ENCODE measurements at places on chromosomes 16 and 17.

- no peak for DNase-seq
Observed at GRCh38 chr17:3400055-3400454, 1.8 kb upstream of the OR1E1 start.

DNA sequence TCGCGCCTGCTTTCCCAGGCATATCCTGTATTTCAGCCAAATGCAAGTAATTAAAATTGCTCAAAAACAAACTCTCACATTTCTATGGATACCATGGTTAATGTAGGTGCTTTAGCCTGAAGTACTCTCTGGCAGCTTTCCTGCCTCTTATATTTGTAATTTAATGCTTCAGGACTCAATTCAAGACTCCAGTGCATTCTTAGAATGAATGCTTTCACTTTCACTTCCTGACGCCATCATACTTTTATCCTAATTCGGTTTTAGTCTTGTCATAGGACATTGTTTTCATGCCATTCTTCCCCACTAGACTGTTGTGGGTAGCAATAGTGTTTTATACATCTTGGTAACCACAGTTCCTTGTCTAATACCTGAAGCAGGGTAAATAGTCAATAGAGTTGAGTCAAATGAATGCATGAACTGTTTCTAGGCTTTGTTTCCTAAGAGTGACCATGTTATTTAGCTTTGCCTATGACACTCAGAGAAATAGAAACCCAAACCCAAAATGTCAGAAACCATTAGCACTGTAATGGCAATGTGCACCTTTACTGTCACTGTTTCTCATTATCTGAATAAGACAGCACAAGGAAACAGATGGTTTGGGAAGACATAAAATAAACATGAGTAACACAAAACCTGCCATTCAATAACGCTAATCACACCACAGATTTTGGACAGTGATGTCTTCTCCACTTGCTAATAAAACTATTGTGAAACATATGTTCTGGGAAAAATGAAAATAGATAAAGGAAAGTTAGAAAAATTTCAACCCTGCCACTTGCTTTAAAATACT, 705.5 kb downstream of the CDH11 start:
- DNase-seq = no peak

DNA sequence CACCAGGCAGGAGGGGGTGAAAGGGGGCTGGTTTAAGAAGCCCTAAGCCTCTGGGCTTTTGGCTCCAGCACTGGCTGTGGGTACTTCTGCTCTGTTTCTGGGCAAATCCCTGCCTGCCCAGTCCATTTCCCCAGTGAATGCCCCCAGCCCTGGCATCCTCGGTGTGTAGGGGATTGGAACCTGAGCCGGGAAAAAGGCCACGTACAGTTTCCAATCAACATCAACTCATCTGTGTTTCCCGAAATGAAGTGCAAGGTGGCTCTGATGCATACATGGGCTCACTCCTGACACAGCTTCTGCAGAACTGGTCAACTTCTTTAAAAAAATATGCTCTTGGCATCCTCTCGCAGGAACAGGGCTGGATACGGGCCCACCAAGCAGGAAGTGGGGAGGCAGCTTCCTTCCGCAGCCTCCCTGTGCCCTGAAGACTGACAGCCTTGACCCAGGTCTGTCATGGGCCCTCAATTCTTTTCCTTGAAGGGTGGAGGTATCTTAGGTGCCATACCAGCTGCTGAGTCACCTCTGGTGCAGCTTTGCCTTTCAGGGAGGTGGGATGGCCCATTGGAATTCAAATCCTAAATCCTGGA, 73.3 kb downstream of the N4BP1 start:
- no peak for DNase-seq

DNA sequence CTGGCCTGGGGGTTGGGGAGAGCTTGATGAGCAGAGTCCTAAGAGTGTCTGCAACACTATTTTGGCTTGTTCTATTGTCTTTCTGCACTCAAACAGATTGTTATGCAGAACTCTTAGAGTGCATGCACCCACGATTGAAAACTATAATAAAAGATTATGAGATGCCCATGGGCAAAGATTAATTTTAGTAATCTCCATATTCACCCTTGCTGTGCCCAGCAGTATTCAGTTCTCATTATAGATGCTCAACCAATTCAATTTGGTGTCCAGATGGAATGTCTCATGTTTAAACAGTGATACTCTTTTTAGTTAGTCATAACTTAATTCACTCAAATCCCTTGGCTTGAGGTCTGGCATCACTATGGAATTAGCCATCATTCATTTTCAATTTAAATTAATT, 952.5 kb downstream of the CDH8 start:
- no peak for DNase-seq

DNA sequence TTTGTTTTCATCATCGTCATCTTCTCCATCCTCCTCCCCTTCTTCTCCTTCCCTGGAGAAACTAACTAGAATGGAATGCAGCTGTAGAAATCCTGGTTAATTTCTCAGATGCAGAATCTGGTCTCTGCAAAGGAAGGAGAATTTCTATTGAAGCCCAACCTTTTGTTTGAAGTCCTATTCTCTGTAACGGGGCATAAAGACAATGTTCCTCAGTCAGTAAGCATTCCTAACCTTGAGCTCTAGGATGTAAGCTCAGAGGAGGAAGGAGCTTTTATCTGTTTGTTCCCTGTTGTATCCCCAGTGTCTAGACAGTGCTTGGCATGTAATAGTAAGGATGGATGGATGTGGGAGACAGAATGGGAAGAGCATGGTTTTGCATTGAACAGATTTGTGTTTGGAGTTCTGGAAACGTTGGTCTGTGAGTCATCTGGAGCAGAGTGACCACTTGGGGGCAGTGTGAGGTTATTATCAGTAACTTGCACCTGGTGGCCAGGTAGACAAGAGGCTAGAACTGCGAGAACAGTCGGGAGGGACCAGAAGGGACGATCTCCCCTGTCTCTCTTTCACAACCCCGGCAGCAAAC, 363.7 kb downstream of the SNX29 start:
- DNase-seq = no peak

- DNase-seq = no peak
Observed at GRCh38 chr17:18182110-18182977, 1.3 kb upstream of the ALKBH5 start.

DNA sequence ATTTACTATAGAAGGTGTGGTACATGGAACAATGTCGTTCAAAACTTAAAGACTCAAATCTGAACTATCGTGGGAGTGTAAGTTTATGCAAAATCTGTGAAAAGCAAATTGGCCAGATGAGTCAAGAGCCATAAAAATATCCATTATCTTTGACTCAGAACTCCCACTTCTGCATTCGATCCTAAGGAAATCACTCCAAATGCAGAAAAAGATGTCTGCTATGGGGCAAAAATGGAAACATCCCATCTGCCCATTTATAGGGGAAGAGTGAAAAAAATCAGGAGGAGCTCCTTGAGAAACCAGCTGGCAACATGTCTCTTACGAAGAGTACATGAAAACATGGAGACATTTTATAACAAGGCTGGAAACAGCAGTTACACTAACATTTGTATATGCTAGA, 43.6 kb upstream of the CCDC182 start:
- DNase-seq = no peak

GRCh38 chr16:53822936-53823529, 119.1 kb downstream of the FTO start:
- no peak for DNase-seq

GRCh38 chr16:19040400-19040799, 27.0 kb upstream of the COQ7 start:
- no peak for DNase-seq

- DNase-seq = no peak
Observed at GRCh38 chr17:8038954-8039610, at the start of gene ALOX15B. Gene ALOX15B (plus strand): TSS chr17:8039059. CDS start chr17:8039156, 97 bp downstream.

GRCh38 chr16:85998171-85998867, 99.4 kb downstream of the IRF8 start:
- no peak for DNase-seq

DNA sequence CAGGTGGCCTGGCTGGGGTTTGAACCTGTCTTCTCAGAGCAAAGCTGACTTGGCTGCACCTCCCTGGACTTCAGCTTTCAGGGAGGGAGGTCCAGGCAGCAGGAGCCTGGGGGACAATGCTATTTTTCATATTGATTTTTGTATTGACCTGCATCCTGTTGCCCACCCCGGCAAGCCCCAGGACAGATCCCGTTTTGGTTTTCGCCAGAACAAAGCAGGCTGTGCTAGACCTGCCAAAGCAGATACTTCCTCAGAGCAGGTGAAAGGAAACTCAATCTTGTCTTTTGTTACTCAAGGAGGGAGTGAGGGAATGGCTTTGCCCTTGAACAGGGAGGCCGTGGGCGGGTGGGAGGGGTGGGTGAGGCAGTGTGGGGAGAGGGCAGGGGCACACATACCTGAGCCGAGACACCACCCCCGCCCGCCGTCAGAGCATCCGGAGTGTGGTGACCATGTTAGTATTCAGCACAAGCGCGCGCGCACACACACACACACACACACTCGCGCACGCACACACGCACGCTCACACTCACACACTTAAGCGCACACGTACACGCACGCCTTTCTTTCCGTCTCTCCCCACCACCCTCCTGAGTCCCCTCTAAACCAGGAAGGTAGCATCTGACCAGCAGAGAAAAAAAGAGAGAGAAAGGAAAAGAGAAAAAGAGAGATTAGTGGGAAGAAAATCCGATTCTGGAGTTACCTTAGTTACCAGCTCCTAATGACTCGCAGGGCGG, 59.5 kb downstream of the RAI1 start:
- no peak for DNase-seq

- no peak for DNase-seq
Observed at GRCh38 chr17:67369676-67370075, 3.3 kb upstream of the PSMD12 start.

All from omental fat pad (tissue), 4 donors.